Fibroblast of villous mesenchyme (primary cell): ENCODE measurements at places on chromosomes 12 and 14. TPM values are rescaled to one million over a fixed set of nuclear protein-coding genes. Genes with fewer than 3 reads are reported as not detected.
A peak's percentile ranks its signal among the peaks of the same experiment; 100 is the strongest.

DNA sequence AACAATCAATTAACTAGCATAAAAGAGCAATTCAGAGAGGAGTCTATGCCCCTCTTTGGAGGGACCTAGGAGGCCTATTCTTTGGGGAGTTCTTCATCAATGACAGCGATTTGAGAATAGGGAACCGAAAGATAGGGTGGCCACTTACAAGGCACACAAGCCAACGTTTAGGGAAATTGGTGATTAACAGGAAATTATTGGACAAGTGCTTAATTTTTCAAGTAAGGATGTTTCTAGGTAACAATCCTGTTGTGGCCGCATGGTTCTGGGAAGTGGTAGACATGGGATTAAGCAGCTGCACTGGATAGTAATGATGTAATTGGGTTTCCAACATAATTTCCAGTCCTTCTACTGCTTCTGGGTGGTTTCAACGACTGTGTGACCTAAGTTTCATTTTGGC lies 83.2 kb downstream of the HMGA2 start:
- DNase-seq = no peak

The CCER1 gene
- not detected in 2 replicates for total RNA-seq

The ATP6V1D gene
- 109 and 168 TPM in 2 replicates for total RNA-seq

GRCh38 chr12:66491853-66492252 lies 187.0 kb downstream of the GRIP1 start:
- DNase-seq = no peak

The CDCA3 gene
- total RNA-seq = 18.4 and 21.2 TPM in 2 replicates

GRCh38 chr12:52079576-52080402 lies at the start of gene SMIM41:
Gene SMIM41, plus strand, starts transcription at chr12:52079704. Its CDS starts 76 bp downstream, at chr12:52079780.
- DNase-seq = peak; percentile 38

The SLCO1B1 gene
- total RNA-seq = not detected in 2 replicates

The INHBC gene
- total RNA-seq = under 0.01 TPM in 1 of 2 replicates, not detected in the other

- DNase-seq = peak; percentile 67
These were observed 5.3 kb downstream of the ISCU start for GRCh38 chr12:108567406-108568337.

DNA sequence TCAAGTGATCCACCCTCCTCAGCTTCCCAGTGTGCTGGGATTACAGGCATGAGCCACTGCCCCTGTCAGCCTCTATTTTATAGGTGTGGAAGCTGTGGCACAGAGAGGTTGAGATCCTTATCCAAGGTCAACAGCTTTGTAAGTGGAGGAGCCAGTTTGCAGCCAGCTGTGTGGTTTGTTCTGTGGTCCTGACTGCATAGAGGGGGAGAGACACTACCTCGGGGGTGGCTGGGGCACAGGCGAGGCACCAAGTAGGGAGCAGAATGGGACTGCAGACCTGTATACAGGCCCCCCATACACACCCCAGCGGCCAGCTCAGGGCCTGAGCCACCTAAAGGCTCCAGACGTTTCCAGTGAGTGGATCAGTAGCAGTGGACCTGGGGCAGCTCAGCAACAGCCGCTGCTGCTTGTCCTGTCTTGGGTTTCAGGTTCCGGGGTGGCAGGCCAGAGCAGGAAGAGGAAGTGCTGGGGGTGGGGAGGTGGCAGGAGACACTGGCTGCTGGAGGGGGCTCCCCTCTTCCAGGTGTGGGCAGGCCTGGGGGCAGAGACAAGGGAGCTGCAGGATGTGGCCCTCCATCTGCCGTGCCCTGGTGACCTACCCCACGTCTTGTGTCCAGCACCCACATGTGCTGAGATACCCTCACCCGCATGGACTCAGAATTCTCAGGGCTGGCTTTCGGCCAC lies 11.0 kb downstream of the ORAI1 start:
- no peak for DNase-seq

DNA sequence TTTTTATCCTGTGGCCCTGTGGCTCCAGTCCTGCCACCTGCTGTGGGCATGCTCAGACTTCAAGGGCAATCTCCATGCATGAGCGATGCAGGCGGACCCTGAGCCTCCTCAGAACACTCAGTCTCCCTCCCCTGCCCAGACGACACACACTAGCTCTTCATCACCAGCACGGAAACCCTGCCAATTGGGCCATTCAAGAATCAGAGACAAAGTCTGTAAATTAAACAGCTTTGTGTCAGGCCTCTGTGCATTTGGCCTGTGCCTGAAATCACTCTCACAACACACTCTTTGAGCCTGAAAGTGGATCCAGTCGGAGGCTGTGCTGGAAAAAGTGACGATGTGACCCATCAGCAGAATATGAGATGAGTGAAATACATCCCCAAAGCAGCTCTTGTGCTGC lies 12.5 kb downstream of the POU6F1 start:
- no peak for DNase-seq

DNA sequence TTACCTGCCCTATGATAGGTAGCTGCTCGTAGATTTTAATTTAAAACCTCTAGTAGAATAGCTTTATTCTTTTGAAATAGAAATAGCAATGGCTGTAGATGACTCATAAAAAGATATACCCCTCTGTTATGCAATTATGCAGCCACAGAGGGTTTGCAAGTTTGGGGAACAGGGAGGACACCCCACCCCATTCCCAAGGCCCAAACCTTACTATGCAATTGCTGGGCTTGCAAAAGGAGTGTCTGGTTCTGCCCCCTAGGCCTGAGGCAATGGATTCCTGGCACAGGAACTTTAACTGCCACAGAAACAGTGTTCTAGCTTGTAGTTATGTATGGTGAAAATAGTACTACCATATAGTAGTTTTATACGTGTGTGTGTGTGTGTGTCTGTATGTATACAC lies 403.3 kb downstream of the ADAMTS20 start:
- DNase-seq = no peak

The KRAS gene
- total RNA-seq = 15.1 and 19.9 TPM in 2 replicates

GRCh38 chr14:61520576-61520975 lies 174.7 kb upstream of the HIF1A start:
- peak; percentile 47 for DNase-seq

GRCh38 chr14:100822532-100823296 lies 3.2 kb upstream of the MEG3 start:
- DNase-seq = peak; percentile 37

DNA sequence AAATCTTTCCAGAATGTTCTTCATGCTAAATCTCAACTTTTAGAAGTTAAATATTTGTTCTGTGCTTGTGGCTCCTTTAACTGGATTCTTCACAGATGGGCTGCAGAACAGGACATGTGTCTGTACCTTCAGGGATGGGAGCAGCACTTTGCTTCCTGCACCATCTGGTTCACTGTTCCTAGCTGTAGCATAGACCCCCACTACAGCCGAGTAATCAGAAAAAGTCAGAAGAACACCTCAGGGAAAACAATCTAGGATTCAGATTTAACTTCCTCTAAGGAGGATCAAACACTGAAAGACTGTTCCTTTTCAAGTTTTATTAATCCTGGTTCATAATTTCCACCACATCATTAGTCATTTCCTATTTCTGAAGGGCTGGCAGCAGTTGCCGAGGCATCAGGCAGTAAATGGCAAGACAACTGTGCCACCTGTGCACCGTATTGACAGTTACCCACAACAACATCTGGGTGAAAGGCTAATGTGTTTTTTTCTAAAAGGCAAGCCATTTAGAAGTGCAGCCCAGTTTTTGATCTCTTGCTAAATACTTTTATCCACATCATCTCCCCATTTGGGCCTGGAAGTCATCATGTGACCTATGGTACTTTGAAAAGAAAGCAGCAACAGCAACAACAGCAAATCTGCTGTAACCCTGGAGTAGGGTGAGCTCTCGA lies 212.8 kb upstream of the BMP4 start:
- peak; percentile 39 for DNase-seq

DNA sequence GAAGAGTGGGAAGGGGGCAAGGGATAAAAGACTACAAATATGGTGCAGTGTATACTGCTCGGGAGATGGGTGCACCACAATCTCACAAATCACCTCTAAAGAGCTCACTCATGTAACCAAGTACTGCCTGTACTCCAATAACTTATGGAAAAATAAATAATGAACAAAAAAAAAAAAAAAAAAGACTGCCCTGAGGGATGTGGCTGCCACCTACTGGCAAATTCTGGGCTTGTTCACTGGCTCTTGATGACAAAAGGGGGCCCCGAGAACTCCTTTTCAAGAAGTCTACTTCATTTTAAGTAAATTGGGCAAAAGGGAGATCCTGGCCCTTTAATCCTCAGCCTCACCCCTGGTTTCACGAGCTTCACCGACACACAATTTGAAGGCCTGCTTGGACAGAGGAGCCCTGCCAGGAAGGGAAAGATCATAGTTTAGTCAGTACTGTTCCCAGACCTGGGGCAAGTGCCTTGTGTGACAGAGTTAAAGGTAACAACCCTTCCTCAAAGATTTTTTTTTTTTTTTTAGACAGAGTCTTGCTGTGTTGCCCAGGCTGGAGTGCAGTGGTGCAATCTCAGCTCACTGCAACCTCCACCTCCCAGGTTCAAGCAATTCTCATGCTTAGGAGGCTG lies 26.1 kb upstream of the STAC3 start:
- DNase-seq = peak; percentile 31

DNA sequence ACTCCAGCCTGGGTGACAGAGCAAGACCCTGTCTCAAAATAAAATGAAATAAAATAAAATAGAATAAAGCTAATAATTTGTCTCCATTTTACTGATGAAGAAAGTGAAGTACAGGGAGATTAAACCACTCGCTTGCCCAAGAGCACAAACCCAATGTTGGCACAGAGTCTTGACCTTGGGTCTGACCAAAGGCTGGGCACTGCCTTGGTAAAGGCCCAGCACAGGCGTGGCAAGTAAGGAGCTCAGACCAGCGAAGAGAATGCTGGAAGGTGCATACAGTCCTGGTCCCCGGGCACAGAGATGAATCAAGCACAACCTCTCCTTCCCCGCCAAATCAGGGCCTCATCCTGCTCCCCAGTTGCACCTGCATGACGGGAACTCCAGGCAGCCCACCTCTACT lies 26.9 kb downstream of the SCARB1 start:
- DNase-seq = no peak

The PRH2 gene
- total RNA-seq = 0.32 and 0.43 TPM in 2 replicates

GRCh38 chr12:131139363-131140068 lies 185.8 kb downstream of the ADGRD1 start:
- DNase-seq = no peak

The OTOGL gene
- under 0.01 TPM in 2 replicates for total RNA-seq
